ENCODE measurements at places on chromosomes 3 and 15.

DNA sequence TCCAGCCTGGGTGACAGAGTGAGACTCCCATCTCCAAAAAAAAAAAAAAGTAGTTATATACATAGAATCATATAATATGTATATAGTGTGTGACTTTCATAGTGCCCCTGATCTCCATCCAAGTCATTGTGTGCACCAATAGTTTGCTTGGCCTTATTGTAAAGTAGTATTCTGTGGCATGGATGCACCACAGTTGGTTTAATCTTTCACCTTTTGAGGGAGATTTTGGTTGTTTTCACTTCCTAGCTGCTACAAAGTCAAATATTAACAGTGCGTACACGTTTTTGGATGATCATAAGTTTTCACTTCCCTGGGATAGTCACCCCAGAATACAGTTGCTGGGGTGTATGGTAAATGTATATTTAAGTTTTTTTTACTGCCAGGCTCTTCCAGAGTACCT, 162.8 kb downstream of the PTPRG start:
- DNase-seq: no peak

GRCh38 chr3:60080648-60081047, 1030.8 kb upstream of the CFAP20DC start:
- DNase-seq: no peak

DNA sequence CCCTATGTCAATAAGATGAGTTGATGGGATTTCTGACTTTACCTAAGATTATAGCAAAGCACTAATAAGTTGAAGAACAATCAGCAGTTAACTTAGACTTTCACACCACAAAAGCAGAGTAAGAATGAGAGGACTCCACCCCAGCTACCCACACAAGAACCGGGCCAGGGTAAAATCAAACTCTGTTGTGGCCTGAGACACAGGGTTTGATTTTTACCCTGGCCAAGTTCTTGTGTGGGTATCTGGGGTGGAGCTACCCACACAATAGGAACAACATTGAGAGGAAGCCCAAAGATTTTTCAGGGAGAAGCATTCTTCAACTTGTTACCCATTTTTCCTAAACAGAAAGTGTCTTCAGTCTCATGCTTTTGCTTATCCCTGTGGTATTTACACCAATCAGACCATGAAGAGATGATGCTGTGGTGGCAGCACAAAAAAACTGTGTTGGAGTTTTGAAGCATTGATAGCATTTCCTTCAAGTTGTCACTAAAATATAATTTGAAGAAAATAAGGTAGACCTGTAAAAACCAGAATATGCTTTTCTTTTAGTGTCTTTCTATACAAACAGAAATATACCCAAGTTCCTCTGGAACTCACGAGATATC, 25.6 kb downstream of the CPOX start:
- DNase-seq: no peak

DNA sequence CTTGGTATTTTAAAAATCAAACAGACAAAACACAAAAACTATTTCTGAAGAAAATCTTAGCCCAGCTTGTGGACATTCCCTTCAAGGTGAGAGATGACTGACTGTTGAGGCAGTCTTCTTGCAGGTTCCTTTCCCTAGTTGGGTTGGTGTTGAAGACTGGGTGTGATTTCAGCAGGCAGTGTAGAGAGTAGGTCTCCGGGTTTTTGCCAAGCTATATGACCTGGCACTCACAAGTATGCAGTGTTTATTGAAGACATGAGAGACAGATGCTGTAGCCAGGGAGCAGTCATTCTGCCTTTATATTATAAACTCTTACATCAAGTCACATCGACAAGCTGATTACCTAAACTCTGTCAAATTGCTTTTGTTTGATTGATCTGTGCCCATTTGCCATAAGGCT, 17.5 kb downstream of the SENP8 start:
- DNase-seq: no peak

DNA sequence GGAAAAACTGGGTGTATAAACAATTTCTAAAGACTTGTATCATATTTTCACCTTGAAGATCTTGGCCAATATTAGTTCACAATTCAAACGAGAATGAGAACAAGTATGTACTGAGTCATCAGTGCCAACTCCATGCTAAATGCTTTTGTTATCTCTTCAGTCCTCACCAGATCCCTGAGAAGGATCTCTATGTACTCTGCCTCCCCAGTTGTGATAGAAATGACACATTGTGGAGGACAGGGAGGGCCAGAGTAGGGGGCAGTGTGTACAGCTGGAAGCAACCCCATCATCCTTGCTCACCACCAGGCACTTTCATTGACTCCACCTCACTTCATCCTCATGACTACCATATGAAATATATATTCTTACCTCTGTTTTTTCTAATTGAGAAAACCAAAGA, 353.7 kb upstream of the SOX2 start:
- DNase-seq: no peak

GRCh38 chr3:169857811-169858210, 11.9 kb downstream of the LRRC31 start:
- DNase-seq: no peak

GRCh38 chr15:69210574-69210973, 50.1 kb downstream of the GLCE start:
- DNase-seq: no peak

GRCh38 chr3:170144437-170144843, 37.1 kb downstream of the PHC3 start:
- DNase-seq: no peak

DNA sequence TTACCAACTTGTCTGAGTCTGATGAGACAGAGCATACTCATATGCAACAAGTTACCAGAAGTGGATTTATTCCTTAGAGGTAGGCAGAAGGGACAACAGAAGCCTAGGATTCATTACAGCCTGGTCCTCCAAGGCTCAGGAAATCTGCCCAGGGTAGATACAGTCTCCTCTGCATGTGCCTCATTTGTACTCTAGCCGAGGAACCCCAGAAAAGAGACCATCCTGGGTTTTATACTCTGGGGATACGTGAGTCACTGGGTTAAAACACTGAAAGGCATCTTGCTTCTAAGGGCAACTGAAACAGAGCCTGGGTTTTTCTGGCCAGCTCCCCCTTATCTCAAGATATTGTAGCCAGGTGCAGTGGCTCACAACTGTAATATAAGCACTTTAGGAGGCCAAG, 45.6 kb downstream of the TLNRD1 start:
- DNase-seq: no peak

Data from iPS DF 19.7 (cell line).